ENCODE measurements at places on chromosomes 6 and 20.

DNA sequence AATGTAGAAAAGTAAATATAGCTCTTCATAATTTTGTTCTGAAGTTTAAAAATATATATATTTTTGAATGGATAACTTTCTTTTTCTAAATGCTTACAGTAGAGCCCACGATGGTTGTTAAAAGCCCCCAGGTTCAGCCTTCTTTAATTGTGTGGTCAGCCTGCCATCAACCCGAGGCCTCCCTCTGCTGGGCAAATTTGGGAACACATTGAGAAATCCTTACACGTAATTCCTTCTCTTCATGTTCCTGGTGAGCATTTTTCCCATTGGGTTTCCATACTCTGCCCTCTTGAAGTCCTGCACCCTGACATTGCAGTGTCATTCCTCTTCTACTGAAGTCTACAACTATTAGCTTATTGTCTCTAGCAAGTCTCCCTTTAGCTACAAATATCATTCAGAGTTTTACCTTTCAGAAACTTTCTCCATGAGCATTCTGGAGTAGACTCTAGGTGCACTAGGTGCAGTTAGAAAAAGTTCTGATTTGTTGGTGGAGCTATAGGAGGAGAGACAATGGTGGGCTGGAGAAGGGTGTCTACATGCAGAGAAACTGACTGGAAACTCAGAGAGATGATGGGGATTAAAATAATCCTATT is 40.6 kb downstream of the TRIM38 start:
- peak; percentile 71 for DNase-seq

DNA sequence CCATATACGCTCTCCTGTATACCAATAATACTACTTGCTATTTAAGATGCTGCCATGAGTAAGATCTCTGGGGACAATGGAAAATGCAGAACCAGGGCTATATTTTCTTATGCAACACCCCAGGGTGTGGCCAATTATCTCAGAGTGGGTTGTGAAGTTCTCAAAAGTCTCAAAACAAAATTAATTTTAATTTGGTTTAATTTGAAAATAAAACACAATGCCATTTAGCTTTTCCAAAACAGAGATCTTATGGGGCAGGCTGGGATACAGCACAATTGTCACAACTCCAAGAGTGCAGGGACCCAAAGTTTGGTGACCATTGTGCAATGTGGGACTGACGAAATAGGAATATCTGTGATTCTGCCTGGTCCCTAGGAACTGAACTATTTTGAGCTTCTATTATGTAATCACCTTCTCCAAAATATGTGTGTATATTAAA is 43.1 kb downstream of the MBOAT1 start:
- DNase-seq = no peak

DNA sequence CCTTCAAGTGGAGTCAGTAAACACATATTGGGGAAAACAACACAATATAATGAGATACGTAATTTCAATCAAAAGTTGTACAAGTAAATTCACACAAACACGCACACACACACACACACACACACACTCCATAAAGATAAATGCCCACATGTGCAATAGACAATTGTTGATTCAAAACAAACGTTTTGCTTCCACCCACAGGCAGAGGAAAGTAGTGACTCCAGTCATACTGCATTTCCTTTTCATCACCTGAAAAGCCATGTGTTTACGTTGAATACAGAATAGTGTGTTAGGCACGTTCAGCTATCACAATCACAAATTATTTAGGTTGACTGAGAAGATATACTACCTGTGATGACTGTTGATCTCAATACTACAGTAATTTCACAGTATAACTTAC is 443.8 kb upstream of the MANEA start:
- no peak for DNase-seq

- DNase-seq = no peak
Observed at GRCh38 chr20:34074101-34074760, 37.8 kb downstream of the EIF2S2 start.

- no peak for DNase-seq
Observed at GRCh38 chr20:21353236-21353635, 44.1 kb downstream of the NKX2-4 start.

GRCh38 chr6:30670760-30671527 is 1.9 kb downstream of the DHX16 start:
- no peak for DNase-seq

DNA sequence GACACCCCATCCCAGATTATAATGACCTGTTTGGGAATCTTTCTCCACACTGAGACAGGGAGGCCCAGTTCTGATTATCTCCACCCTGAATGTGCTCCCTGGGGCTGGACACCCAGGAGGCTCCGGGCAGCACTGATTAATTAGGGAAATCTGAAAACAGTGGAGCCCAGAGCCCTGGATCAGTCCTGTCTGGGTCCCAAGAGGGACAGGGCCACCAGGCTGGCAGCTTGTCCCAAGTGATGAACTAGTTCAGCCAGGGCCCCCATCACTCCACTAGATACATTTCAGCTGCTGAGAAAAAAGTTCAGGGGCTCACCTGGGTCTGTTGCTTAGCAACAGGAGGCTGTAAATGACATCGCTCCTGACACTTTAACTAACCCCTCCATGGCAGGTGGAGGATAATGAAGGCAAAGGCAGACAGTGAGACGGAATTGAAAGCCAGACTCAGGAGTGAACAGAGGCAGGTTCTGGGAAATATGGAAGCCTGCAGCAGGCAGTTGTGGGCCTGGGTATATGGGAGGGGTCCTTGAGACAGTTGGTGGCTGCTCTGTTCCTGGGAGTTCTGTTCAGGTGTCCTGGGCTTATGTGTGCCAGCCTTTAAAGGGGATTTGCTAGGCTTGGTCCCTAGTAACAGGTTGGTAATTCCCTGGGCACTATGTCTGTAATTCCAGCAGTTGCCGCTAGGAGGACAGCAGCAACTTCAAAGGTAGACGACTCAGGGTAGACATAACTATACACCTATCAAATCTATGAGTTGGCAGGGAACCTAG is 78.3 kb upstream of the CTNNBL1 start:
- peak; percentile 77 for DNase-seq

- DNase-seq = no peak
Observed at GRCh38 chr6:28769626-28770402, 154.0 kb downstream of the TRIM27 start.

GRCh38 chr6:135300576-135300975 is 119.5 kb downstream of the MYB start:
- DNase-seq = no peak

DNA sequence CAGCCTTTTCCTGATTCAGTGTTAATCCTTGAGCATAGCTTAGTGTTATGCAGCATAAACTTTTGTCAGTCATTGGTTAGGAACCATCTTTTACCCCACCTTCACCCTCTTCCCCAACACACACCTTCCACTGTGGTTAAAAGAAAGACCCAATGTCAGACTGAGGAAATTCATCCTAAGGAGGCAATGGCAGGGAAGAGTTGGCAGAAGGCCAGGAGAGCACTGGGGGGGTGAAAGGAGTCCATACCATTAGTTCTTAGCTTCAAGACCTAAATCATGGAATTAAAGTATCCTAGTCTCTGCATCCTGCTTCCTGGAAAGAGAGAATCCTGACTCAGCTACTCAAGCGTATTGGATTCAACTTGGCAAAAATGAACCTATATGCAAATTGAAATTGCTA is 16.9 kb upstream of the TAB2 start:
- DNase-seq = no peak

GRCh38 chr6:167329014-167329413 is 4.1 kb downstream of the TTLL2 start:
- peak; percentile 17 for DNase-seq

DNA sequence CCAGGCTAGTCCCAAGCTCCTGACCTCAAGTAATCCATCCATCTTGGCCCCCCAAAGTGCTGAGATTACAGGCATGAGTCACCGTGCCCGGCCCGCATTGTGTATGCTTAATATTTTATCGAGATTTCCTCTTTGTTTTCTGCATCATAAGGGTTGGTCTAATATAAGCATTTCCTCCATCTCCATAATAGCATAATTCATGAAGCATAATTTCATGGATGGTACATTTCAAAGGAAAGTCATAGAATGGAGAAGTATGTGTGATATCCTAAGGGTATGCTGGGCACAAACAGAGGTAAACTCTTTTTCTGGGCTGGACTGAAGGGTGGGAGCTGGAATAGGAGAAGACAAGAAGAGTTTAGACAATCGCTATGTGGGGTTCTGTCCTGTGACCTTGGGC is 17.5 kb upstream of the TIAM2 start:
- no peak for DNase-seq

DNA sequence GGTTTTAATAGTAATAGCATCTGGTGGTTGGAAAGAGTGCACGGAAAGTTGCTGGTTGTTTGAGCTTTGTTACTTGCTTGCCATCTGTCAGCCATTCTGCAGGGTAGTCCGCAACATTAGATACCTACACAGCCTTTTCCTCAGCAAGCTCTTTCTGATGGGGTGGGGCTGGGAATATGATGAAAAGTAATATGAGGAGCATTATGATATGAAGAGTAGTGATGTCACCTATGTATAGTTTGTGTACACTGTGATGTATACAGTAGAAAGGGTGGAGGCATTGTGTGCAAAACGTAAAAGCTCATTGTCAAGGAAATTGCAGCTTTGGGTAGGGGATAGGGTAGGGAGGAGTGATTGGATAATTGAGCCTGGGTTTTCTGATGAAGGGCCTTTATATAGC is 16.1 kb downstream of the SCAF8 start:
- DNase-seq = no peak

DNA sequence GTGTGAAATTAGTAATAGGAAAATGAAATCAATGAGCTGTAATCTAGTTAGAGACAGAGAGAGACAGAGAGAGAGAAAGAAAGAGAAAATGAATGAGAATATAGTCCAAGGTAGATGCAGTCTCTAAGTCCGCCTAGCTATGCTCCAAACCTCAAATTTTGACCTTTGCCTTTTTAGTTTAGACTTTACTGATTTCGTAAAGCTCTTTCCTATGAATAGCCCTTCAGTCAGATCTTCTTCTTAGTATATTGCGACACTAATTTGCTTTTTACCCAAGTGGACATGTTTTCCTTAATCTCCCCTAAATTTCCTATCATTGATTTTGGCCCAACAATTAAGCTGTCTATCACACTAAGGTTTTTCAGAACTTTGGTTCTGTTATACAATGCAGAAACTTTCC is 49.5 kb downstream of the TFAP2D start:
- no peak for DNase-seq

DNA sequence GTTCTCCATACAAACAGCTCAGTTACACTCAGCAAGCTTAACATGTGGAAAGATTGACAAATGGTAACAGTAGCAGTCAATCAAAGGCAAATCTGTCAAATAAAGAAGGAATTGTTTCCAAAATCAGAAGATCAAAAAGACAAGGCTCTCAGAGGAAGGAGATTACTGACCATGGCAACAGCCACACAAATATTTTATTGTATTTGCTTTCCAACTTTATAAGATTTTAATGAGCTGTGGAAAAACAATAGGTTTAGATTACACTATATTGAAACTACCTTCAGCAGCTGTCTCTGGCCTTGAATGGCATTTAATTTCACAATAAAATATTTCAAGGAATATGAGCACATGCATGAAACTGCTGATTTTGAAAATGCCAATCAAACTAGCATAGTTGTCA is 1143.9 kb upstream of the GJE1 start:
- no peak for DNase-seq

DNA sequence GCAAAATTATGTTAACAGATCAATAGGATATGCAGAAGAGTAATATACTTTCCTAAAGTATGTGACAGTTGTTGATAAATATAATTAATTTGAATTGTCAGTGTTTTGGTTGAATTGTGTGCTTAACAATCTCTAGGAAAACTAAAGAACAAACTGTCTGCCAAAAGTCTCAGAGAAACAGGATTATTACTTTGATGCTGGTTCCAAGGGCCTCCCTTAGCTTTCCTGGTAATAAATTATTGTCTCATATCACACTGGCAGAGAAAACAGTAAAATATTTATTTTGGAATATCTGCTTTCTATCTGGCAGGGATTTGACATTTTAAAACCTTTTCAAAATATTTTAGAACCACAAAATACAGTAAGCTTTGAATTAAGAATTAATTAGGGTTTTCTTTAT is 40.1 kb upstream of the CARMIL1 start:
- DNase-seq = no peak

- DNase-seq = no peak
Observed at GRCh38 chr6:2641044-2641725, 109.5 kb downstream of the MYLK4 start.

- DNase-seq = no peak
Observed at GRCh38 chr20:6703656-6704055, 63.8 kb upstream of the BMP2 start.

GRCh38 chr6:127550403-127550802 is 26.6 kb upstream of the C6orf58 start:
- DNase-seq = no peak
